Tongue (tissue), 3 donors: ENCODE measurements at places on chromosomes 5 and 9. TPM values are rescaled to one million over a fixed set of nuclear protein-coding genes. Genes with fewer than 3 reads are reported as not detected.

- DNase-seq, result no peak
Observed at GRCh38 chr5:163252950-163253349, 184.4 kb upstream of the CCNG1 start.

- DNase-seq, result no peak
Observed at GRCh38 chr5:17748941-17749340, 114.7 kb downstream of the TAF11L14 start.

- DNase-seq, result no peak
Observed at GRCh38 chr5:122985006-122985700, 51.4 kb downstream of the PPIC start.

GRCh38 chr5:6950250-6950649 lies 237.0 kb downstream of the TENT4A start:
- DNase-seq, result no peak

IRF1 gene
- 10.7 TPM for total RNA-seq

DNA sequence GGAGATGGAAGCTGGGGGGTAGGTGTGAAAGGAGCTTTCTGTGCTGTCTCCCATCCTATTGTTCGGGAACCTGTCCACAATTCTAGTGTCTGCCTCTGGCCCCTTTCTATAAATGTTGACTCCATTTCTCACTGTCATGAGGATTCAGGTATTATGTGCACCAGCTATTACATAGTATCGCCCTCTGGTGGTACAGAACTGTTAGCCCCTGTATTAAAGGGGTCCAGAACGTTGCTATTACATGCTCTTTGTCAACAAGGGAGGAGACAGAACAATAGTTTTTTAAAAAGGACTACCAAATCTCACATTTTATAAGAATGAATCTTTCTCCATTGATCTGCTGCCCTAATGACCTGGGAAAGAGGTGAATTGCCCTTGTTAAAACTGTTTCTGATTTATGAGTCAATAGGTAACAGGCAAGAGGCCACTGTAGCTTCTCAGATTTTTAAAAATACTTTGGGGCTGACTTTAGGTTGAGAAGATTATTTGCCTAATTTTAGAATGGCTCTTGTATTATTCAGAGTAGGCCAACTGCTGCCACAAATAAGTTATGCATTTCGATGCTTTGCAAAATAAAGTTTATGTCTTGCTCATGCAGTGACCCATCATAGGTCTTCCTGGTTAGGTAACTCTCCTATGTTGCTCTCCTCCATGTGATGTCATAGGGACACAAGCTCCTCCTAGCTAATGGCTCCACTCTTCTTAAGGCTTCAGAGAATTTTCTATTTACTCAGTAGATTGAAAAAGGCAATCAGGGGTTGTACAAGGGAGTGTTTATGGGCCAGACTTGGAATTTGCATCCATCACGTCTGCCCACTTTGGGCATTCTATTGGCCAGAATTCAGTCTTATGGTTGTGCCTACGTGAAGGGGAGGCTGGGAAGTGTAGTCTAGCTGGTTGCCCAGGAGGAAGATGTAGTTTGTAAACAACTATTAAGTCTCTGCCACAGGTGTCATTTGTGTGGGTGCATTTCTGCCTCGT lies 20.8 kb downstream of the DCANP1 start:
- DNase-seq, result peak; percentile 58

DNA sequence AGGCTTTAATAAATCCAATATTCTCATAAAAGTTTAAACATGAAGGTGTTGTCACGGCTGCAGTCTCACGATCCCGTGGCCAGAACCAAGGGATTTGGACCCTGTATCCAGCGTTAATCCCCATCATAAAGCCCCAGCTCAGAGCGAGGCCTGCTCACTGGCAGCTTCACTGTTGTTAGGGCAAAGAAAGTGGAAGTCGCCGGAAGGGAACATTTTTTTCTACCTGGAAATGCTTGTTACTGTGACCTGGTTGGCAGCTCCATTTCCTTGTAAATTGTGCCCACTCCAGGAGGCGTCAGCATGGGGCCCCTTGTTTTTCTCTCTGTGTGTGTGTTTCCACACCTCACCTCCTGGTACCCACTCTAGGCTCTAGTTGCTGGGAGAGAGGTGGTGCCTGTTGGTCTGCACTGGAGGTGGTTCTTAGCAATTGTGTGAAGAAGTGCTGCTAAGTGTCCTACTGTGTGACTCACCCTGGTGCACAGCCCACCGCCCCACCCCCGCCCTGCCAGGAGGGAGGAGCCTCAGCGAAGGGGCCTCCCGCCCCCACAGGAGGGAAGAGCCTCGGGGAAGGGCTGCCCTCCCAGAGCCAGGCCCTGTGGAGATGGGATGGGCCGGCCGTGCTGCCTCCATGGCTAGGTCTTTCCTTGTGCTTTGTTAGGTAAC lies 105.1 kb downstream of the EHMT1 start:
- no peak for DNase-seq

- DNase-seq, result no peak
Observed at GRCh38 chr5:32390819-32391591, 53.5 kb downstream of the ZFR start.
